ENCODE measurements at places on chromosomes 3 and 15.

DNA sequence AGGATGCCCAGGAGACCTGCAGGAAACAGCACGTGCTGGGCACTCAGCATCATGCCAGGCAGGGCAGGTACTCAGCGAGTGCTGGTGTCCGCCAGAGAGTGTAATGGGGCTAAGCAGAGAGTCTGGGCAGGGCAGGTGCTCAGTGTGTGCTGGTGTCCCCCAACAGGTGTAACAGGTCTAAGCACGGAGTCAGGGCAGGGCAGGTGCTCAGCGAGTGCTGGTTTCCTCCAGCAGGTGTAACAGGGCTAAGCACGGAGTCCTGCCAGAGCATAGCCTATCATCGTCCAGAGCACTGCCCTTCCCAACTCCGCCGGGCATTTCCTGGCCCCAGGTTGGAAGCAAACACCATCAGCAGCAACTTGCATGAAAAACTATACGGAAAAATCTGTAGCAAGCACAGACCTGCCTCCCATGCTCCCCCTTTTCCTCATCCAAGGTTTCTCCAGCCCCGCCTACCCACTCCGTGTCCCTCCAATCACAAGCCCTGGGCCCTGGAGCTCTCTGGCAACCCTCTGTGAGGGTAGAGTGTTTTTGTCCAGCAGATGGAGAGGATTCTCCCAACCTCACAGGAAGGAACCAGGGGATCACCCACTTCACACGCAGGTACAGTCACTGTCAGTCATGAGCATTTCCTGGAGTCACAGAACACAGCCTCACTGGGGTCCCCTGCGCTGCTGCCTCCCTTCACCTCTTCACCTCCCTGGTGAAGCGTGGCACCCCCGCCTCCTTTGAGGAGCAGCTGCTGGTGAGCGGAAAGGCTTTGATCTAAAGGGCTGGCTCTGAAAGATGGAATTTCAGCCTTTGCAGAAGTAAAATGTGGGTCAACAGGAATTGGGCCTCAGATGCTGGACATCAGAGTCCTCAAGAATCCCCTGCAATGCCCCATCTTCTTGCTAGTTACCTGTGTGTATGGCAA, 302.5 kb downstream of the OCA2 start:
- DNase-seq = no peak

DNA sequence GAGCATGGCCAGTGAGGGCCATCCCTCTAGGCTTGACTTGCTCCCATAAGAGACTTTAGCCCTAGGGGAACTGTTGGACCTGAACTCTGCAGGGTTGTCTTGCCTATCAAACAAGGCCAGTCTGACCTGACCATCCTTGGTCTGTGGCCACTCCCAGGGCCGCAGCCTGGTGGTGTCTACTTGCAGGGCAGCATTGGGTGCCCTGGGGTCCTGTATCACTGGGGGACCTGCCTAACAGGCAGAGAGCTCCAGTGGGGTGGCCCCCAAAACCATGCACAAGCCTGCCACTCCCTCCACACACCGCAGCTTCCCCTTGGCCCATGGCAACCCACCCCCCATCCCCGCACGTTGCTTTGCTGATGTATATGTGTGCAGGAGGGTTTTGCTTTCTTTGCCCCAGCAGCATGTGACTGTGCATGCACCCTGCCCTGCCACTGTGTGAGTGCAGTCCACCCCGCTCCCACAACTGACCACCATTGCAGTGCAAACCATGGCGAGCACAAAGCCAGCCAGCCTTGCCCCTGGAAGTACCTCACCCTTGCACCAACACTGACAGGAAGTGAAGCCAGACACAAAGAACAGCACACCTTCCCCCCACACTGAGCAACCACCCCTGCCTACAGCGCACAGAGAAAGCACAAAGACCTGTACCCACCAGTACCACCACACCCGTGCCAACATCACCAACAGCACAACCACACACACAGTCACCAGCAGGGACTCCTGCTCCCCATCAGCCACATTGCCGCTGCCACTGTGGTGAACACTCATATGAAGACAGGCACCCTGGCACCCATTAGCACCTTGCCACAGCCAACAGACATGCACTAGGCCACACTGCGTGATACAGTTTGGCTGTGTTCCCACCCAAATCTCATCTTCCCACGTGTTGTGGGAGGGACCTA, 88.8 kb downstream of the SENP7 start:
- DNase-seq = no peak

GRCh38 chr15:57922776-57923175, 142.7 kb downstream of the ALDH1A2 start:
- no peak for DNase-seq

GRCh38 chr3:48058091-48058490, 41.9 kb upstream of the MAP4 start:
- DNase-seq = no peak

DNA sequence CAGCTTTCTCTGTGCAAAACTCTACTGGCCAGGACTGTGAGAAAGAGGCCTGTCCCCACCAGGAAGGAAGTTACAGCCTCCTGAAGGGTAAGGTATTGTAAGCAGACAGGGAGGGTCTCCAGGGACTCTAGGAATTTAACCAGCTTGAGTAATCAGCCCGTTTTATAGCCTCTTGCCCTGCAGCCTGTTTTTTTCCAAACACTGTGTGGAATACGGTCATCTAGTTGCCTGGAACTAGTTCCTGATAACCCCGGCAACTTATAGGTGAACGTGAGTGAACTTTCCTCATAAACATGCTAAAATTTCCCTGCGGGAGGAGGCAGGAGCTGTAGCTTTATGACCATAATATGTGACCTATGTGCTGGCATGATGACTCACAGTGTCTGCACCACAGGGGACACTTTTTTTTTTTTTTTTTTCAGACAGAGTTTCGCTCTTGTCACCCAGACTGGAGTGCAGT, 60.1 kb upstream of the DAZL start:
- peak; percentile 59 for DNase-seq

GRCh38 chr15:56959318-56959648, 40.8 kb downstream of the TCF12 start:
- DNase-seq = no peak

DNA sequence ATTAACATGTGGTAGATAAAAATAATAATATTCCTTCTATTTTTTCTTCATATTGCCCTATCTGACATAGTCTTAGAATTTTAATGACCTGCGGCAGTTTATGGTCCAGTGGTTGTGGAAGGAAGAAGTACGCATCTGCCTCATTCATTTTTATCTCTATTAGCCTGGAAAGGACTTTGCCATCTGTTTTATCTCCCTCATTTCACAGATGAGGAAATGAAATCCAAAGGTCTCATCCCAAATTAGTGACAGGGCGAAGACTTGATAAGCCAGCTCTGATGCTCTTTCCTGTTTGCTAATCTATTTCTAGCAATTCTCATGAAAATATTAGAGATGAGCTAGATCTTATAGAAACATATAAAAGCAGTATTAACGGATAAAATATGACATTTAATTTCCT, 113.3 kb downstream of the KLHL25 start:
- DNase-seq = no peak

DNA sequence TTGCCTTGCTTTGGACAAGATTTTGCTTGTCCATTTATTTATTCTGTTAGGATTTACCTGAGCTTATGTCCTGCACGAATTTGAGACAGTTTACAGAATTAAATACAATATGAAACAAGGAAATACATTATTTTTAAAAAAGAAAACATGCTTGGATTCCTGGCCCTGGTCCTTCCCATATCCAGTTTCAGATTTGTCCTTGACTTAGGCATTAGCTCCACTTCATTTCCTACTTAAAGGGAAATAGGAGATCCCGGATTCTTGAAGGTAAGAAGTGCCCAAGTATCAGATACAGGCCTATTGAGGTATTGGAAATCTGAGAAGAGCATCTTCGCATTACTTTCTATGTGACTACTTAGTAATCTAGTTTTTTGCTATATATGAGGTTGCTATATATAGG, 672.0 kb downstream of the SI start:
- no peak for DNase-seq

DNA sequence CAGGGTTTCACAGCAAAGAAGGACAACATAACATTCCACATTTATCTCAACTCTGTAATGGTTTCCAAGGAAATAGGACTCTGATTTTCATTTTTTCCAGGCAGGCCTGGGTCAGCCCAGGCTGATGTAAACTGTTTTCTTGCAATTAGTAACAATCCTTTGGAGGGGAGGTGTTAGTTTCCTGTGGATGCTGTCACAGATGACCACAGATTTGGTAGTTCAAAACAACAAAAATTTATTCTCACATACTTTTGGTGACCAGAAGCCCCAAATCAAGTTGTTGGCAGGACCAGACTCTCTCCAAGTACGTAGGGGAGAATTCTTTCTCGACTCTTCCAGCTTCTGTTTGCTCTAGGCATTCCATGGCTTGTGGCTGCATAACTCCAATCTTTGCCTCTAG, 88.0 kb downstream of the EDEM1 start:
- DNase-seq = peak; percentile 20

GRCh38 chr15:42080186-42080918, 14.0 kb downstream of the PLA2G4D start:
- DNase-seq = peak; percentile 14

DNA sequence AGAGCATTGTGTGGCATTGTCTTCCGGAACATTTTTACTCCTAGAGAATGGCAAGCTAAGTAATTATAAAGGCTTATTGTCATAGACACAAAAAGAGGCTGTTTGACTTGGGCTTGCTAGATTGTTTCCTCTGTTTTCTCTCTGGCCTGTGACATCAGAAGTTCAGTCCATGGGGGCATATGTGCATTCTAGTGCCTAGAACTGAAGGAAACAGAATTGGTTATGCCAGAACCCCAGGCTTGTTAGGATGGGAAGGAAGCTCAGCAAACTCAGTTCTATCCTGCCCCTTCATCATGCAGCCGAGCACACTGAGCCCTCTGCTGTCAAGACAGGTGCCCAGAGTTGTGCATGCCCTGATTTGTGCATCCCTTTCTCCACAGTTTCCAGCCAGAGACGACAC, 131.3 kb downstream of the PDE8A start:
- no peak for DNase-seq

Measured in brain microvascular endothelial cell (primary cell).